ENCODE measurements at places on chromosomes 5 and 9. TPM values are rescaled to one million over a fixed set of nuclear protein-coding genes. Genes with fewer than 3 reads are reported as not detected.

The BNC2 gene
- 6.5 TPM for total RNA-seq

The GPR21 gene
- 0.60 TPM for total RNA-seq

The NSG2 gene
- not detected for total RNA-seq

The IL3 gene
- not detected for total RNA-seq

The IL9 gene
- not detected for total RNA-seq

The TPPP gene
- under 0.01 TPM for total RNA-seq

The CDO1 gene
- not detected for total RNA-seq

The F2RL2 gene
- total RNA-seq, result not detected

The FAT2 gene
- not detected for total RNA-seq

The FAM221B gene
- not detected for total RNA-seq

The SURF2 gene
- total RNA-seq, result 8.9 TPM

The COL15A1 gene
- total RNA-seq, result not detected

The CDH9 gene
- not detected for total RNA-seq
